ENCODE measurements at places on chromosomes 4 and X.
A peak's percentile ranks its signal among the peaks of the same experiment; 100 is the strongest.

DNA sequence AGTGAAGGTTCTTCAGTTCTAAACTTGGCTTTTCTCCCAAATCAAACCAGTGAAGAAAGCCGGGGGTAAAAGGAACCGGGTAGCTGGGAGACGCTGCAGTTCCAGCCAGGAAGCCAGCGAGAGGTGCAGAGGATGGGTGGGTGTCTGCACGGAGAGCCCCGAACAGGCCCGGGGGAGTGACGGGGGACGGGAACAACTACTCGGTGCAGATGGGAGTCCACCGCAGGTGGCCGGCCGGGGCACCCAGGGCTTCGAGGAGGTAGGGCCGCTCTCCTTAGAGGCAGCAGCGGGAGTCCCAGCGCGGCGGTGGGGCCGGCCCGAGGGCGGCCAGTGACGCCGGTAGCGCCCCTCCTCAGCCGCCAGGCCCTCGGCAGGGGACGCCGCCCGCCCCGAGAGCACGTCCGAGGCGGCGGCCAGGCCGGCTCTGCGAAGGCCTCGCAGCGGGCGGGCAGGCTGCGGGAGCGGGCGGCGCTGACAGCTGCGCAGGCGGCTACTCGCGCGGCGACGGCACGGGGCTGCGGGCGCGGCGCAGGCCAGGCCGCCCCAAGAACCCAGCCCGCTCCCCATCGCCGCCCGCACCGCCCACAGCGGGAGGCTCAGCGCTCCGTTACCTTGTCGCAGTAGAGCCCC, 449 bp downstream of the FBXL5 start:
- peak; percentile 42 for DNase-seq

DNA sequence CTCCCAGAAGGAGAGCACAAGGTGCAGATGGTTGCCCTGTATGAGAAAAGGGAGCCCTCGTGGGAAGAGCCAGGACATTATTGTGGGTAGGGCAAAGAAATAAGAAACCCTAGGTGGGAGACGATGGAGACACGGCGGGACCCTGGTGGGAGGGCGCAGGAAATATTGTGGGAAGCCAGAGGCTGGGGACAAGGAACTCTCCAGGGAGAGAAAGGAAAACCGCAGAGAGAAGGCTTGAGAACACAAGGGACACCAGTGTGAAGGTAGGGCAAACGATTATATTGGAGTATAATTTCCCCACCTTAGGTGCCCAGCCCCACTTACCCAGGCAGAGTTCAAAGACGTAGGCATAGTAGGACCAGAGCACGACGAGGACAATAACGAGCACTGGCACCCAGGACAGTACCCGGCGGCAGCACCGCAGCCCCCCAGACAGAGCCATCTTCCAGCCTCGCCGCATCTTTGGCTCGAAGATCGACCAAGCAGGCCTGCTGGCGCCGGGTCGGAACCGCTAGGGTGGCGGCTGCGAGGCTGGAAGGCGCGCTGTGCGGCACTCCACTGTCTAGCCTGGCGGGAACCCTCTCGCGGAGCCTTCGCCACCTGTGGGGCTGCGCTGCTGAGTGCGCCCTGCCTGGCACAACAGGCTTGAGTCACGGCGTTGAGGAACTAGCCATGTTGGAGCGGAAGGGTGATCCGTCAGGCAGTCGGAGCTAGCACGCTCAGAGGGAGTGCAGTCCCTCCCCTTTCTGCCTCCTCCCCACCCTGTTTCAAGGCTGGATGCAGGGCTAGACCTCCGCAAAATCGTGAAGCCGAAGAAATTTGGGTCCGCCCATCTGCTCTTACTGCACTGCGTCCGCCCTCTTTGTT, at the start of gene ZDHHC15:
Gene ZDHHC15 (minus strand): TSS at position 473 of the 867 bp plus-strand sequence. CDS start 13 bp downstream, at position 460.
- DNase-seq, result peak; percentile 49

- DNase-seq, result no peak
Measured at GRCh38 chr4:53376900-53377299, 541 bp upstream of the FIP1L1 start.

DNA sequence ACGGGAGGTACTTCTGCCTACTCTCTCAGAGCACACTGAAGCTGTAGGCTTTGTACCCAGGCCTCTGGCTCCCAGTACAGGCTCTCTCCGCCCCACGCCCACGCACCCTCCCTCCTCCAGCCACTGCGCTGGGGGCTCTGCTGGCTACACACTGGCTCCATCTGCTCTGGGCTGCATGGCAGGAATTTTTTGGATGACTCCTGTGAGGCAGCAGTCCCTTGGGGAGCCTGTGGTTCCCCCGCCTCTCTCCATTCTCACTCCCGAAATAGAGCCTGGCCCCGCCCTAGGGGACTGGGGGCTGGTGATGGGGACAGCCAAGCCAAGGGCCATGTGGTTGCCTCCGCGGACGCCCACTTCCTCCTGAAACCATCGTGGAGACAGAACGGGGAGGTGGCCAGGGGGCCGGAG, 58.1 kb upstream of the ADRA2C start:
- no peak for DNase-seq

GRCh38 chr4:81405900-81406401, 65.8 kb downstream of the RASGEF1B start:
- peak; percentile 65 for DNase-seq

GRCh38 chr4:152971053-152971452, 34.9 kb downstream of the FHDC1 start:
- DNase-seq, result no peak

DNA sequence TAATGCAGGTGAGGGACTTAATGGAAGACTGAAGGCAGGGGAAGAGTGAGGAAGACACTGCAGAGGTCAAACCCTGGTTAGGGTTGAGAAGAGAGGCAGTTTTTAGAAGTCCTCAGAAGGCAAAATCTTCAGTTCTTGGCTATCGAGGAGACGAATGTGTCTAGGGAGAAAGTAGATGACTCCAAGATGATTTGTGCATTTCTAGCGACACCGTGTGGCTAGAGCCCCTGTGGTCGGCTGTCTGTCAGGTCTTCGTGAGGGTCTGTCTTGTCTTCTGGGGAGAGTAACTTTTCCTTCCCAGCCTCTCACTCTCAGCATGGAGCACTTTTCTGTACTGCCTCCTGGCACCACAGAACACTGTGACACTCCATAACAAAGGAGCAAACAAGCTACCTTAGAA, 458.1 kb downstream of the STIM2 start:
- DNase-seq, result peak; percentile 4
